CD4-positive, CD25-positive, alpha-beta regulatory T cell (primary cell): ENCODE measurements at places on chromosomes 2 and 18. TPM values are rescaled to one million over a fixed set of nuclear protein-coding genes. Genes with fewer than 3 reads are reported as not detected.

- no peak overlapping the region for H3K27ac ChIP-seq
- peak overlapping the region; percentile 66 for H3K4me3 ChIP-seq
- H3K36me3 ChIP-seq = peaks cover 61% of the 10 kb centered on the region
- peak; percentile 76 for DNase-seq
Observed at GRCh38 chr2:11778923-11779757, 32.7 kb downstream of the LPIN1 start.

- DNase-seq = no peak
- H3K27ac ChIP-seq = no peak overlapping the region
- no peak overlapping the region for H3K4me3 ChIP-seq
- peaks cover 13% of the 10 kb centered on the region for H3K36me3 ChIP-seq
- no peaks in the 10 kb centered on the region for H3K27me3 ChIP-seq
Observed at GRCh38 chr2:202944816-202945215, 32.7 kb downstream of the CARF start.

- H3K4me1 ChIP-seq = no peaks in the 10 kb centered on the region
- H3K36me3 ChIP-seq = no peaks in the 10 kb centered on the region
- no peak overlapping the region for H3K4me3 ChIP-seq
- H3K27ac ChIP-seq = no peak overlapping the region
- no peaks in the 10 kb centered on the region for H3K27me3 ChIP-seq
Observed at GRCh38 chr18:3966642-3967358, 488.3 kb downstream of the DLGAP1 start.

DNA sequence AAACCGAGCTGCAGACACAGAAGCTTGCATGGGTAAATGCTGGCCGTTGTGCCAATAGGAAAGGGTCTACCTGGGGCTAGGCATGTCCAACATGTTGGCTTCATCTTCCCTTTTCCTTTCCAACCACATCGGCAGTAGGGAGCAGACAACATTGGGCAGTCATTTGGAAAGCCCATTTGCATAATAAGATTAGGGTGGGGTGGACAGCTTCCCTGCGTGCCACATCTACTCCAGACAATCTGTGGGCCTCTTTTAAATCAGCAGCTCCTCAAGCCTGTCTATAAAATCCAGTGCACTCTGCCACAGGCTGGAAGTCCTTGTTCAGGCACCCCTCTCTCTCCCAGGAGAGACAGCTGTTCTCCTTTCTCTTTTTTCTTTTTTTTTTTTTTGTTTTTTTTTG, 203.6 kb upstream of the KYNU start:
- H3K4me3 ChIP-seq = no peak overlapping the region
- H3K4me1 ChIP-seq = no peaks in the 10 kb centered on the region
- DNase-seq = no peak
- no peaks in the 10 kb centered on the region for H3K36me3 ChIP-seq

- H3K27me3 ChIP-seq = no peaks in the 10 kb centered on the region
- no peak overlapping the region for H3K4me3 ChIP-seq
- no peak for DNase-seq
Observed at GRCh38 chr2:239296020-239296932, 104.5 kb downstream of the HDAC4 start.

DNA sequence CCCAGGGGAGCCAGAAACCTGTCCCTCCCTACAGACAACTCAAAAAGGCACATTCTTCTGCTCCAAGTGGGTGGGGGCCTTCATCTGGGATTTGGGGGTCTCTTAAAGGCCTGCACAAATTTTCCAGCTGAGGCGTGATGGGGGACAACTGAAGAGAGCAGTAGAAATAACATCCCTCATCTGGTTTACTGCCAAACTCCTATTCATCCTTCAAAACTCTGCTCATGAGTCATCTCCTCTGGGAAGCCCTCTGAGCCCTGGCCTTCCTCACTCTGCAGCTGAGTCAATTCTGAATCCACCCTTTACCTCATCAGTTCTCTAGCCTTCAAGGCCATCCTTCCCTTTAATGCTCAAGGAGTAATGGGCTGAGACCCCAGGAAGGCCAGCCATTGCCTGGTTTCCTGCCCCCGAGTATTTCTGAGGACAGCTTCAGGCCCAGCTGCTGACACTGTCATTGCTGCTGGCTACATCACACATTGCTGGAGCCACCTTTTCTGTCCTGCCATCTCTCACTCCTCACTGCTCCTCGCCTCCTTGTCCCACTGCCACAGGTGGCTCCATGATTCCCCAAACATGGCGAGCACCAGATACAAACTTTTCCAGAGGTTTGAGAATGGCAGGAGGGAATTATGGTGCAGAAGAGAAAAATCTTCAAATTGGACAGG, 32.2 kb upstream of the GLI2 start:
- H3K4me1 ChIP-seq = no peaks in the 10 kb centered on the region
- H3K36me3 ChIP-seq = no peaks in the 10 kb centered on the region
- no peak for DNase-seq

DNA sequence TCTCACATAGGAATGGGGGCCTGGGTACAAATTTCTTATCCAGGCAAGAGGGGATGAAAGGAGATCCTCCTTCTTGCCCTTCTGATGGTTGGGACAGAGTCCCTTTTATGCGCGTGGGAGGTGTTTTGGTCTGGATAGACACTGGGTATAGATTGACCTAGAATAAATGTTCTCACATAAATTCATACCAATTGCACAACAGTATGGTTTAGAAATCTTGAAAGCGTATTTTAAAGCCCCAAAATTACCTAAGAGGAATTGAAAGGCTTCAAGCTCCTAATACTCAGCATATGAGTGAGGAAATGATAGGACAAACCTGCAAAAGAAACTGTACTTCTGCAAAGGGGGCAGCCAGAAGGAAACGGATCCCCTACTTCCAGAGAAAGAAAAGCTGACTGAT, 2.6 kb upstream of the BCL2 start:
- no peaks in the 10 kb centered on the region for H3K27me3 ChIP-seq
- no peaks in the 10 kb centered on the region for H3K36me3 ChIP-seq
- no peak overlapping the region for H3K4me3 ChIP-seq
- DNase-seq = no peak
- no peak overlapping the region for H3K27ac ChIP-seq

DNA sequence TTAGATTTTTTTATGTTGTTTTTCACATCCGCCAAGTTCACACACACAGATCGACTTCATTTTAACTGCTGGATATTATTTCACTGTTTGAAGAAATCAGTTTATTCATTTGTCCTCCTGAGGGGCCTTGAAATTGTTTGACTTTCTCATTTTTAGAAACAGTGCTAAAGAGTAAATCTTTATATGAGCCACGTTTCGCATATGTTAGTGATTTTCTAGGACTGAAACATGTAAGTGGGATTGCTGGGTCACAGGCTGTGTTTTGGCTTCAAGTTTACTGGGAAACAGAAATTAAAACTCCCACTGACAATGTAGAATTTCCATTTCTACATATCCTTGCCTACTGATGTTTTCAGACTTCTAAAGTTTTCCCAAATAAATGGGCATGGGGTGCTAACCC, 363.8 kb downstream of the NCKAP5 start:
- no peaks in the 10 kb centered on the region for H3K4me1 ChIP-seq
- DNase-seq = no peak
- no peak overlapping the region for H3K4me3 ChIP-seq

The ATP8B1 gene
- not detected for total RNA-seq

The CCL20 gene
- 3.7 TPM for total RNA-seq

The SRD5A2 gene
- not detected for total RNA-seq
